Fibroblast of villous mesenchyme (primary cell): ENCODE measurements at places on chromosomes 3 and 15. TPM values are rescaled to one million over a fixed set of nuclear protein-coding genes. Genes with fewer than 3 reads are reported as not detected.

The THBS1 gene
- 7,420 and 8,241 TPM in 2 replicates for total RNA-seq

- peak; percentile 62 for DNase-seq
Observed at GRCh38 chr15:28125673-28126651, 26.8 kb upstream of the OCA2 start.

DNA sequence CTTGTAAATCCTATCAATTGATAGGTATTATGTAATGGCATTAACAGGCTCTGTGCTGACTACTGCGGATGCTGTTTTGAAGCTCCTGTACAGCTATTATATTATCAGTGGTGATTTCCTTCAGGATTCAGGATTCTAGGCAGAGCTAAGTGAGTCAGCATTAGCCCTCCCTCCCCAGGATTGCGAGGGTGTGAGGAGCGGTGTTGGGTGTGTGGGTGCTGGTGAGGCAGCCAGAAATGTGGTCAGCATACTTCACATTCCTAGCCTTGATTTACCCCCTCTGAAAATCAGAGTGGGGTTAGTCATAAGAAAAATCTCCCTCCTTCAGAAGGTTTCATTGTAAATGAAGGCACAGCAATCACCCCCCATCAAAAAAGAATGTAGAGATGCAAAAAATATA lies 72.5 kb downstream of the SNTN start:
- DNase-seq, result peak; percentile 24

DNA sequence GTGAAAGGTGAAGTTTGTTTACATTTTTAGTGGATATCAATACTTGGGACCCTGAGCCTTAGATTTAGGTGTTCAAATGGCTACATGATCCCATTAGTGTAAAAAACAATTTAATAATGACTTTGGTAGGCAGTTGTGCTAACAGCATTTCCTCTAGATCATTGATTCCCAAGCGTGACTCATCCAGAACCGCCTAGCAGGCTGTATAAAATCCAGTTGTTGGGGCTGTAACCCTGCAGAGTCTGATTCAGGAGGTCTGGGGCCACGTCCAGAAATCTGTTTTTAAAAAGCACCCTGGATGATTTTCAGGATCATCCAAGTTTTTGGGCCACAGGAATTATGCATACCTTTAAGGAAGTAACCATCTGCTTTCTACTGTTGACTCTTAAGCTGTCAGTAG lies 156.4 kb downstream of the TP63 start:
- DNase-seq, result no peak

DNA sequence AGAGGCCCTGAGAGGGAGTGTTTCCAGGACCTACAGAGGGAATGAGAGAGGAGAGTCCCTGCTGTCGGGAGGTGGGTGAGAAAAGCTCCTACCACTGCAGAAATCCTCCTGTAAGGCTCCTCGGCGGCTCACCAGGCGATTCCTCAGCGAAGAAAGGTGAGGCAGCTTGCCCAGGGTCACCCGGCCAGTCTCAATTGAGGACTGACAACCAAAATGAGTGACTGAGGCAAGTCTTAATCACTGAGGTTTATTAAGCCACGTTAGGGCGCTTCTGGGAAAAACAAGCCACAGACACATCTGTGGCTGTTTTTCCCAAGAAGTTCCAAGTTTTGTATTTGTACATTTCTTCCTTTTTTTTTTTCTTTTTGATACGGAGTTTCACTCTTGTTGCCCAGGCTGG lies 48.5 kb downstream of the ZDHHC19 start:
- DNase-seq, result no peak

- no peak for DNase-seq
Observed at GRCh38 chr3:144058713-144059112, 87.1 kb downstream of the DIPK2A start.

The LRRN1 gene
- total RNA-seq, result under 0.01 TPM in 2 replicates

GRCh38 chr3:5505997-5506396 lies 318.5 kb downstream of the EDEM1 start:
- DNase-seq, result no peak

DNA sequence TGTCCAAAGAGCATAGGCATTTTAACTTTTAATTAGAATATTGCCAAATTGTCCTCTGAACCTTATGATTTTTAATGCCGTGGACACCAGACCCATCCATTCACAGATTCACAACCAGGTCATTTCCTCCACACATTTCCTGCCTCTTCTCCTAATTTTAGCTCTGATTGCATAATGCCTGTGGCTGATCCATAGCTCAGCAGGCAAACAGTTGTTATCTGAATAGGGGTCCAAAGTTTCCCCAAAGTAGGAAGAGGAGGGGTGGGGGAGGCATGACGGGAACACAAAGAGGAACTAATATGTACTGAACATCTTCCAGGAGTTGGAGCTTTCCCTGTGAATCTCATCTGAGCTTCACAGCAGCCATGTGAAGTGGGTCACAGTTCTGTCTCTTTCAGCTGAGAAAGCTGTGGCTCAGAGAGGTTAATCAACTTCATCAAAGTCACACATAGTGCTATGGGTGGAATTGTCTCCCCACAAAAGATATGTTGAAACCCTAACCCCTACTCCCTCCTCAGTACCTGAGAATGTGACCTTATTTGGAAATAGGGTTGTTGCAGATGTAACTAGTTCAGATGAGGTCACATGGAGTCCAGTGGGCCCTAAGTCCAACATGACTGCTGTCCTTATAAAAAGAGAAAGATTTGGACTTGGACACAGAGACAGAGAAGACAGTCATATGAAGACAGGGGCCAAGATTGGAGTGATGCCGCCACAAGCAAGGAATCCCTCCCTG lies 106.7 kb upstream of the AGBL1 start:
- DNase-seq, result no peak

The SCAMP2 gene
- total RNA-seq, result 25.1 and 33.7 TPM in 2 replicates

DNA sequence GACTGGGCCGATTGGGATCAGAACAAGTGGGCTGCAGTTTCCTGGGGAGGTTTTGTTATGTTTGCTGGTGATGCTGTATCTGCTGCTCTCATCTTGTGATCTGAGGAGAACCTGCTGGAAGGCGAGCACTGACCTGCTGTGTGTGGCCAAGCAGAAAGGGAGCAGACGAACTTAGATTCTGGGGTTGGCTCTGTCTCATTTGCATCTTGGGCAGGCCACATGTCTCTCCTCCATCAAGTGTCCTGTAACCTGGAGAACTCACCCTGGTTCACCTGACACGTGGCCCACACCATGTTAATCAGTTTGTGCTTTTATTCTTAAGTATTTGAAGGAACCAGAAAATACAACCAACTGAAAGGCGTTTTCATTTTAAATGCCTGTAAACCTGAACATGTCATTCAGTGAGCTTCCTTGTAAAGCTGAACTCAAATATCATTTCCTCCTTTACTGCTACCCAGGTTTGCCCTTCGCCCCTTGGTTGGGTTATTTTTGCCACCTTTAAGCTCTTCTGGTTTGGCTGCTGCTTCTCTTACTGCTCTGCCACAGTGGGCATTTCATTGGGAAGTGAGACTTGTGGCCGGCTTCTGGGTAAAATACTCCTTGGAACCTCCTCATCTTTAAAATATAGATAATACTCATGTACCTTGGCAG lies 33.5 kb upstream of the TRAK1 start:
- no peak for DNase-seq

The HYKK gene
- 1.7 and 2.3 TPM in 2 replicates for total RNA-seq

The FETUB gene
- not detected in 2 replicates for total RNA-seq

- peak; percentile 99 for DNase-seq
Observed at GRCh38 chr3:129602730-129603560, 3.5 kb downstream of the PLXND1 start.

- no peak for DNase-seq
Observed at GRCh38 chr3:102163818-102164154, 271.0 kb upstream of the ZPLD1 start.

- no peak for DNase-seq
Observed at GRCh38 chr3:127888156-127888555, 26.9 kb upstream of the KBTBD12 start.

The CFAP20DC gene
- 1.3 and 1.7 TPM in 2 replicates for total RNA-seq

The PLA2G4B gene
- 0.97 and 1.3 TPM in 2 replicates for total RNA-seq
